ENCODE measurements at places on chromosomes 13 and 19.

DNA sequence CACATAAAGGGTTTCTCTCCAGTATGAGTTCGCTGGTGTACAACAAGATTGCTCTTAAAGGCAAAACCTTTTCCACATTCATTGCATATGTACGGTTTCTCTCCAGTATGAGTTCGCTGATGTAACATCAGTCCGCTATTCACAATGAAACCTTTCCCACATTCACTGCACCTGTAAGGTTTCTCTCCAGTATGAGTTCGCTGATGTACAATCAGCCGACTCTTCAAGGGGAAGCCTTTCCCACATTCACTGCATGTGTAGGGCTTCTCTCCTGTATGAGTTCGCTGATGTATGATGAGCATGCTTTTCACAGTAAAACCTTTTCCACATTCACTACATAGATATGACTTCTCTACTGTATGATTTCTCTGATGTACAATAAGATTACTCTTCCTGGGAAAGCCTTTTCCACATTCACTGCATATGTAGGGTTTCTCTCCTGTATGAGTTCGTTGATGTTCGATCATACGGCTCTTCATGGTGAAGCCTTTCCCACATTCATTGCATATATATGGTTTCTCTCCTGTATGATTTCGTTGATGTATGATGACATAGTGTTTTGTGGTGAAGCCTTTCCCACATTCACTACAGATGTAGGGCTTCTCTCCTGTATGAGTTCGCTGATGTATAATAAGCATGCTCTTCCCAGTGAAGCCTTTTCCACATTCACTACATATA lies 6.0 kb upstream of the ZNF614 start:
- no peaks in the 10 kb centered on the region for H3K4me1 ChIP-seq
- no peak overlapping the region for H3K27ac ChIP-seq

- H3K27ac ChIP-seq, result no peak overlapping the region
- no peak overlapping the region for H3K4me3 ChIP-seq
- no peaks in the 10 kb centered on the region for H3K4me1 ChIP-seq
- DNase-seq, result no peak
Measured at GRCh38 chr19:29415507-29415906, 110.3 kb upstream of the VSTM2B start.

DNA sequence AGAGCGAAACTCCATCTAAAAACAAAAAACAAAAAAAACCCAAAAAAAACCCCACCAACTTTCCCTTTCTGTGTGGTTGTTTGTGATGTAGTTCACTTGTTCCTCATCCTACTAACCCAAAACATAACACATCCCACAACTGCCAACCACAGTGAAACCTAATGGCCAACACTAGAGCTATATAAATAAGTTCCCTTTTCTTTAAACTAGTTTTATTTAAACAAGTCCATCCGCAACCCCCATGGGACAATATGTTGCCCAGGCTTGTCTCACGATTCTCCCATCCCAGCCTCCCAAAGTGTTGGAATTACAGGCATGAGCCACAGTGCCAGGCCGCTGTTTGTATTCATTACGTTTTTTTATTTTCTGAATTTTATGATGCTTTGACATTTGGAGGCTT lies 71.2 kb upstream of the ADGRE5 start:
- no peaks in the 10 kb centered on the region for H3K4me1 ChIP-seq
- no peak overlapping the region for H3K27ac ChIP-seq
- no peak overlapping the region for H3K4me3 ChIP-seq
- no peaks in the 10 kb centered on the region for H3K36me3 ChIP-seq
- no peaks in the 10 kb centered on the region for H3K27me3 ChIP-seq

DNA sequence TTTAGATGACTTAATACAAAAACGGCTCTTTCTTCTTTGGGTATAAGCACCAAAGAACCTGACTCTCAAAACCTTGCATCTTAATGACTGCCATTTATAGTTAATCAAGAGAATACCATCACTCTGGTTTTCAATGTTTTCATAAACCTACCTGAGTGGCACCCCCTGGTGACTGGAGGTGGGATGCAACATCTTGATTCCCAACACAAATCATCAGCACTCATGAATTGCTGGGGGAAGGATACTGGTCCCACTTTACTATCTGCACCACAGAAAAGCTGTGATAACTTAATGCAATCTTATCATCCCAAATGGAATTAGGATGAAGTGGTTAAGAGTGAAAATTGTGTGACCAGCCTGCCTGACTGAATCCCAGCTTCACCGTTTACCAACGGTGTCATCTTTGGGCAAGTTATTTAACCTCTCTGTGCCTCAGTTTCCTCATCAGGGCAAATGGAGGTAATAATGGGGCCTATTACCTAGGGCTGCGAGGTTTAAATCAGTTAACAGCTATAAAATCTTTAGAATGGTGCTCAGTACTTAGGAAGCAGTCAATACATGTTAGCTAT lies 366.4 kb downstream of the KLF12 start:
- no peaks in the 10 kb centered on the region for H3K36me3 ChIP-seq
- no peak overlapping the region for H3K4me3 ChIP-seq
- no peak for DNase-seq
- H3K27me3 ChIP-seq, result no peaks in the 10 kb centered on the region
- H3K27ac ChIP-seq, result peak overlapping the region; percentile 54
- peaks cover 11% of the 10 kb centered on the region for H3K4me1 ChIP-seq

GRCh38 chr13:24220086-24220703 lies 59.7 kb downstream of the SPATA13 start:
- H3K27ac ChIP-seq, result no peak overlapping the region
- no peaks in the 10 kb centered on the region for H3K36me3 ChIP-seq

DNA sequence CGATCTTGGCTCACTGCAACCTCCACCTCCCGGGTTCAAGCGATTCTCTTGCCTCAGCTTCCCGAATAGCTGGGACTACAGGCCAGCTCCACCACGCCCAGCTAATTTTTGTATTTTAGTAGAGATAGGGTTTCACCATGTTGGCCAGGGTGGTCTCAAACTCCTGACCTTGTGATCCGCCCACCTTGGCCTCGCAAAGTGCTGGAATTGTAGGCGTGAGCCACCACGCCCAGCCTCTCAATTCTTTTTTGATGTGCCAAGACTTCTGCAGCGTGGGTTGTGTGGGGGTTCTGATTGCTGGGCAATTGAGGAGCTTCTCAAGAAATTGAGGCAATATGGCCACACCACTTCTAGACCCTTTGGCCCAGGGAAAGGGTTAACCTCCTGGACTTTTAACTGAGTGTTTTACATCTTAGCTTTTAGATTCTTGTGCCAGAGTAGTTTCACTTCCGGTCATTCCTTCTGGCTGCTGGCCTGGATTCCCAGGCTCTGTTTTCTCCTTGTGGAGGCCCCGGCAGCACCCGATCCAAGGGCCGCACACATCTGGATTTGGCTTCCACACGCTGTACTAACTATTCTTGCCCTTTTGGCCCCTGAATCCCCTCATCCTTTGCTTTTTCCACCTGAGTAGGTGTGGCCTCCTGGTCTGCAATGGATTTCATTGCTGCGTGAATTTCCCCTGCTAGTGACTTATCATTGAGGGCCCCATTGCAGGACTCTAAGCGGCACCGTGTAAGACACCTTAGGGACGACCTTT lies 14.7 kb downstream of the SMARCA4 start:
- DNase-seq, result no peak
- H3K4me1 ChIP-seq, result peaks cover 3% of the 10 kb centered on the region
- no peak overlapping the region for H3K27ac ChIP-seq
- H3K4me3 ChIP-seq, result no peak overlapping the region
- H3K27me3 ChIP-seq, result no peaks in the 10 kb centered on the region
- H3K36me3 ChIP-seq, result no peaks in the 10 kb centered on the region

GRCh38 chr13:31191748-31192147 lies 8.0 kb upstream of the B3GLCT start:
- H3K27ac ChIP-seq, result no peak overlapping the region
- DNase-seq, result no peak
- no peaks in the 10 kb centered on the region for H3K36me3 ChIP-seq

GRCh38 chr19:49340865-49341718 lies 5.9 kb downstream of the CD37 start:
- no peaks in the 10 kb centered on the region for H3K36me3 ChIP-seq
- peak; percentile 41 for DNase-seq
- H3K4me1 ChIP-seq, result no peaks in the 10 kb centered on the region
- no peaks in the 10 kb centered on the region for H3K27me3 ChIP-seq
- peak overlapping the region; percentile 5 for H3K27ac ChIP-seq
- H3K4me3 ChIP-seq, result no peak overlapping the region
